Osteoblast (primary cell): ENCODE measurements at places on chromosomes 3 and 15. TPM values are rescaled to one million over a fixed set of nuclear protein-coding genes. Genes with fewer than 3 reads are reported as not detected.

DNA sequence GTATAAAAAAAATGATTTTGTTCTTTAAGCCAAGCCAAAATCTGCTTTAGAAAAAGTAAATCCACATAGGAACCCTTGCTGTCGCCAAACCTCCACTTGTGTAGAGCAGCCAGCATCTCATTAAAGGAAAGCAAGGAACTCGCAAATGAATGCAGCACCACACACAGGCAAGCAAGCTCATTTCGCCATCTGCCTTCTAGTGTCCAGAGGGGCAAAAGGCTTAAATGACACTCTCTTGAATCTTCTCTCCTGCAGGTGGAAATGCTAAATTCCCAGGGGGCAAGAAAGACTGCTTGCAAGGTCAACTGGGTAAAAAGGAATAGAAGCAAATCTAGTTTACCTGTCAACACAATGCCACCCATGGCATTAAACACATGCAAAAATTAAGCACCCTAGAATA is 2.4 kb downstream of the MB21D2 start:
- DNase-seq = no peak

Gene TMCO5A
- total RNA-seq = not detected in 2 replicates

Gene COL8A1
- 311 and 720 TPM in 2 replicates for total RNA-seq

GRCh38 chr3:197000211-197000610 is 29.4 kb downstream of the MELTF start:
- DNase-seq = peak; percentile 69

Gene CFAP100
- total RNA-seq = not detected in 2 replicates

GRCh38 chr15:59894835-59895234 is 109.3 kb upstream of the FOXB1 start:
- DNase-seq = no peak

DNA sequence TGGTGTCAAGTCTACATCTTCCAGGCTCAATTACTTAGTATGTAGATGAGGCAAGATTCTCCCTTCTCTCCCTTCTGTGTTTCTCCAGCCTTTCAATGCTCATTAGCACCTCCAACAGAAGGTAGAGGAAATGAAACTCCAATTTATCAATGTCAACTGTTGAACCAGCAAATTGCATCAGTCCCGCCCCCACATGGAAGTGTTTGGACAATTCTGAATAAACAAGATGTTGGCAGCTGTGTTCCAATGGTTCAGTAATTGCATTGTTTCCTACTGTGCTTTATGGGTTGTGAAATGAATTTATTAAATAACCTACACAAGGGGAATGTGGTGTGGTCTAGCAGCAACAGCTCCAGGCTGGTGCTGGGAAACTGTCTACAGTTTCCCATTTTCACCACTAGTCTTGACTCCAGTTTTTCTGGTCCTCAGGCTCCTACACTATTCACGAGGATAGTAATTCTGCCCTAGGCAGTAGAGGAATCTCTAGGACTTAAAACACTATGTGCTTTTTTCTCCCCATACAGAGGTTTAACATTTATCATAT is 91.9 kb downstream of the MB21D2 start:
- no peak for DNase-seq

GRCh38 chr3:16084887-16085286 is 89.6 kb upstream of the GALNT15 start:
- no peak for DNase-seq

GRCh38 chr15:100334015-100334414 is 7.8 kb downstream of the ADAMTS17 start:
- no peak for DNase-seq

Gene TNFSF10
- 3.5 and 4.0 TPM in 2 replicates for total RNA-seq

Gene SLC6A11
- total RNA-seq = not detected in 2 replicates

- no peak for DNase-seq
These were observed 64.0 kb downstream of the TCAIM start for GRCh38 chr3:44402548-44402947.

DNA sequence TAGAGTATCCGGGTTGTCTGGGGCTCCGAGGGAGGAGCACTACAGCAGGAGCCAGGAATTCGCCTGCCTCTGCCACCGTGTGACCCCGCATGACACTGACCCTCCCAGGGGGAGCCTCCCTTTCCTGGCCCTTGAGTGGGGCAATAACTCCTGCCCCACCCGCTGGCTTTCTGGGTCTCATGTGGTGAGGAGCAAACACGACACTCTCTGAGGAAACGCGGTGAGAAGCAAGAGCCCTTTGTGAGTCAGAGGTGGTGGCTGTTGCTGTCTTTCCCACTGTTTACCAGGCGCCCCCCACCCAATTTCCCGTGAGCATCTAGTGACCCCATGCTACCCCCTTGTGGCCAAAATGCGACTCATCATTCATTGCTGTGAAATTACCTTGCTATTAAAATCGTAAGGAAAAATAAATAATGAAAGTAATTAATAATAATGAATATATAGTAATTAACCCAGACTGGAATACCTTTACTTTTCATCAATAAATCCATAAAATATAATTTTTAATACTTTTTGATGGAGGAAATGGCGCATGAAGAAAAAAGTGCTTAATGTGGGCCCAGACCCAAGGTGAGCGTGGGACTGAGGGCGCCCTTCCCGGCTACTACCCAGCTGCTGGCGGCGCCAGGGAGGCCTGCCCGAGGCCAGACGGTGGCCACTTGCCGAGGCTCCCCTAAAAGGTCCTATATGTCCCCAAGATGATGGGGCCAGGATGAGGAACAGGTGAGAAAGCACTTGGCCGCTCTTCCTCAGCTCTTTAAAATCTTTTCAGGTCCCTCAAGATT is 29.3 kb downstream of the CCNL1 start:
- DNase-seq = peak; percentile 89

- DNase-seq = no peak
These were observed 57.5 kb upstream of the ZBED2 start for GRCh38 chr3:111652492-111653180.

Gene SELENOT
- total RNA-seq = 87.9 and 94.3 TPM in 2 replicates

Gene CHRNB4
- total RNA-seq = not detected in 2 replicates

GRCh38 chr15:61153291-61153690 is 75.8 kb downstream of the RORA start:
- no peak for DNase-seq

DNA sequence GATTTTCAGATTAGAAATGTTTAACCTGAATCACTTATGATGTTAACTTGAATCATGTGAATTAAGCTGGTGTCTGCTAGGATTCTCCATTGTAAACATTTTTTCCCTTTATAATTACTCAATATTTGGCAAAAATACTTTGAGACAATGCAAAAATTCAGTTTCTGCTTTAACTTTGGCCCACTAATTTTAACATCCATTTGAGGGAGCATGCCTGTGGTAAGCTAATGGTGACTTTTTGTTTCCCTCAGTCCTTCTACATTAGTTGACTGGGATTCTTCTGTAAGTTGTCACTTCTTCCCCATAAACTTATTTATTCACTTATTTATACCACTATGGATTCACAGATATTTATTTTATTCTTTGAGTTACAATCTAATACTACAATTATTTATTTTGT is 59.3 kb downstream of the PIK3R4 start:
- no peak for DNase-seq

DNA sequence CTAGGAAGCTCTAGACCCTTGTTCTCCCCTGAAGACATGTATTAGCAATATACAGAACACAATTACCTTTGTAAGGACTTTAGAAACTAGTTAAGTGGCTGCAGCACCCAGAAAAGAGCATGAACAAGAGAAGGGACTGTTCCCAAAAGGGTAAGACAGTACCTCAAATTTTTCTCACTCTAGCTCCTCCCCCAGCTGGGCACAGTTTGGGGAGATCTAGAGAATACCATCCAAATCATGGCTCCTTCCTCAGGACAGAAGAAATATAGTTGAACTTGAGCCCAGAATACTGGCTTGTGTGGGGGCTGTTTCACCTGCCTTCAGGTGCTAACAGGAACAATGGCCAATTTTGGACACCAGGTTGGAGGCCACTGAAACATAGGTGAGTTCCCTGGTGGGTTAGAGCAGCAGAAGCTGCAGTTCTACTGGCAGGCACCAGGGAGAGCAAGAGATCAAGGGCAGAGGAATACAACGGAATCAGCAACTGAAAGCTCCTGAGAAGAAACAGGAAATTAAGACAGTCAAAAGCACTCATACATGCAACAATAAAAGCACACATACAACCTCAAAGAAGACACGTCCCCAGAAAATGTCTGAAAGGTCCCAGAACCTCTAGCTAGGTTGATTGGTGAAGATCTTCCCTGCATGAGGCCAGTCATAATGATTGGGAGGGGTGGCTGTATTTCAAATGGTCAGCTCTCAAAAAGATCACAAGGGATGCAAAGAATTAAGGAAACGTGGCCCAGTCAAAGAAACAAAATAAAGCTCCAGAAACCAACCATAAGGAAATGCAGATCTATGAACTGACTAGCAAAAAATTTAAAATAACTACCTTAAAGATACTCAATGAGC is 104.9 kb upstream of the ASB14 start:
- no peak for DNase-seq

- DNase-seq = no peak
These were observed 37.2 kb downstream of the BHLHE40 start for GRCh38 chr3:5016211-5017161.

Gene PLCL2
- 5.1 and 6.5 TPM in 2 replicates for total RNA-seq

DNA sequence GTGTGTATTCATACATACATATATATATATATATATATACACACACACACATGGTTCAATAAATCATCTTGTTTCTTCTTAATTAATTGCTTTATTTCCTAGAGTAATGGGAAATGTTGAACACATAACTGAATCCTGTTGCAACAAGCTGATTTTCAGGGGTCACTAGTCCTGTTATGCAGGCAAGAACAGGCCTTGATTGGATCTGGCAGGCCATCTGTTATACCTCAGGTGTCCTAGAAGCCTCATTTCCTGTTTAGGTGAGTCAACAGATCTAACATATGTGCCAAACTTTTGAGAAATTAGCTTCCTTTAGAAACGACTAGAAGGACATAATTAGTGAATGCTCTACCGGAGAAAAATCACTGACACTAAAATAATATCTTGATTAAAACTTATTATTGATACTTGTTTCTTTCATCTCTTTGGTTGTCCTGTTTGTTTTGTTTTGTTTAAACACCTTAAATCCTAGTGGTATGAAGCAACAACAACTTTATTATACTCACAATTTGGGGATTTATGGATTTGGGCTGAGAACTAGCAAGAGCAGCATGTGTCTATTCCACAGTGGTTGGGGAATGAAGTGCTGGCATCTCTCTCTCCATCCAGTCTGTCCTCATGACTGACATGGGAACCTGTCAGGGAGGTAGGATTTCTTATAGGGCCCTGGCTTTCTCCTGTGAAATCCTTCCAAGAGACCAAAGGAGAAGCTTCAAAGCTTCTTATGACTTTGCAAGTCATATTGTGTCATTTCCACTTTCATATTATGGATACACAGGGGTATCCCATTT is 552.6 kb downstream of the NSUN3 start:
- no peak for DNase-seq

DNA sequence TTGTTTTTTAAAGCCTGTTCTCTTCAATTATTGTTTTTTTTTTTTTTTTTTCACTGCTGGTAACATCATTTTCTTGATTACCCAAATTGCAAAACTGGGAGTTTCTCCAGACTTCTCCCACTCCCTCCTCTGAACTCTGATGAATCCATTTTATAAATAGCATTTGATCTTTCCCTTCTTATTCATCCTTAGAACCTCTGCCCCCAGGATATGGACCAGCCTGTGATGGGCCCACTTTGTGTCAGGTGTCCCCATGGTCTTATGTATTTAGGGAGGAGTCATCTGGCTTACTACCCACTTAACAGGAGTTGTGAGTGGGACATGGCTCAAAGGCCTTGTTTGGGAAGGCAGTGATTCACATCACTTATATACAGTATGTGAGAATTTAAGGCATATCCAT is 57.7 kb downstream of the REC114 start:
- no peak for DNase-seq

Gene SHISA5
- total RNA-seq = 99.3 and 105 TPM in 2 replicates

DNA sequence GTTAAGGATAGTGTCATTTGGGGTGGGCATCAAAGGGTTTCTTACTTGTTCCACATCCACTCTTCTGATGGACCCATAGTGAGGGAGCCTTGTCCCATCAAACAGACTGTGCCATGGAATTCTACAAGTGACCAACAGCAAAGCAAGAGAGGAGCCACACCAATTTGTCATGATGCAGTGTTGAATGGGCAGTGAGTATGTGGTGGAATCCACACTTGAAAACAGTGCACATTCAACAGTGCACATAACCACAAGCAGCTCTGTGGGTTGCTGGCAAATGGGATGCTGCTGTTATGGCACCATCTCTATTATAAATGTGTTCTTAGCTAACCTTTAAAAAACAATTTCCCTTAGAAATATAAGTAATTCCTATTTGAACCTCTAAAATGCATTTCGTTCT is 52.5 kb upstream of the CPNE4 start:
- no peak for DNase-seq

Gene CPN2
- under 0.01 and 0.29 TPM in 2 replicates for total RNA-seq

Gene PYGO1
- 15.6 and 18.0 TPM in 2 replicates for total RNA-seq
